Ecto neural progenitor cell (in vitro differentiated cells): ENCODE measurements at places on chromosomes 7 and 10.

DNA sequence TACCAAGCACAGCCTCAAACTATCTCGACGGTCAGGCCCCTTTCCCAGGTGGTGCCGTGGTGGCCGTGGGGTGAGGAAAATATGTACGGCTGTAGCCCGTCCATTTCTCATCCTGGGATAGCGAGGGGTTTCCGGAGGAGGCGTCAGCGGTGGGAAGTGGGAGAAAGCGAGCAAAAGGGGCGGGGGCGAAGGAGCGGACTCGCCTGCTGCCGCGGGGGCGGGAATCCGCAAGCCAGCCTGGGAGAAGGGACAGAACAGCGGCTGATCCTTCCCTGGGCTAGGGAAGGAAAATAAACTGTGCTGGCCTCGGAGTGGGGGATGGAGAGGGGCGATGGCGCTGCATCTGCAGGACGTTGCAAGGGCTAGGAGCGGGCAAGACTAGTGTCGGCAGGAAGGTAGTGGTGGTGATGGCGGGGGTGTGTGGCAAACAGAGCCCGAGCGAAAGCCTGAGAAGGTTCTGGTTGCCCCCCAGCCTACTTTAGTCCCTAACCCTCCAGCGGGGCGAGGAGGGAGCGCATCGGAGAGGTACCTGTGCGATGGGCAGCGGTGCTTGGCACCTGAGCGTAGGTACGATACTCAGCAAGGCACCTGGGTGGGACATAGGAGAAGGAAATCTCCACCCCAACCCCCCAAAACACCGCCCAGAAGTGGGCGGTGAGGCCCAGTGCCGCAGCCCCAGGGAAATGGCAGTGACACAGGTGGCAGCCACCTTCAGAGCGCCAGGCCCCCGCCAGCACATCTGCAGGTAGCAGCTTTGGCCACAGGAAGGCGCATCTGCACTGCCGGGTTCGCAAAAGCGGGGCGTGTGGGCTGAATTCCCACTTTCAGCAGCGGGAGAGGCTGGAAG, 49.9 kb upstream of the STEAP1B start:
- DNase-seq, result peak; percentile 78

DNA sequence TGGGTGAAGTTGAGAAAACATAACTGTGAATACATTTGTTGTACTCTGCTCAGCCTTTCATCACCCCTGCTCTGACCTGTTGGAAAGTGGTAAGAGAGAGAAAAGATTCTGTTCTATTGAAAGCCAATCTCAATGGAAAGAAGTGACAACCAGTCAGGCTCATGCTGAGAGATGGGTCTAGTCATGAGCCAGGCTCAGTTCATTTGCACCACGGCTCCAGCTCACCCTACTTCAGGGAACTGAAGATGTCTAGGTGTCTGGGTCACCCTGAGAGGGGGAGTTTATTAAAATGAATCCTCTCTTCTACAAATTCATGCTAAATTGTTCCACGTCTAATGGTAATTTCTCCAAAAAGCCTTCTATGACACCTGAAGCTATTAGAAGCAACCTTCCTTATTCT, 12.1 kb upstream of the FAS start:
- DNase-seq, result no peak

- no peak for DNase-seq
These were observed 183.0 kb downstream of the LRRC4 start for GRCh38 chr7:127848241-127848640.

GRCh38 chr10:102069071-102069470, 3.9 kb downstream of the HPS6 start:
- DNase-seq, result no peak

- no peak for DNase-seq
These were observed 171.9 kb upstream of the NRP1 start for GRCh38 chr10:33506391-33506790.

GRCh38 chr7:46229409-46229808, 308.3 kb upstream of the IGFBP3 start:
- no peak for DNase-seq

- no peak for DNase-seq
These were observed 55.5 kb upstream of the NCF1 start for GRCh38 chr7:74718336-74718735.

DNA sequence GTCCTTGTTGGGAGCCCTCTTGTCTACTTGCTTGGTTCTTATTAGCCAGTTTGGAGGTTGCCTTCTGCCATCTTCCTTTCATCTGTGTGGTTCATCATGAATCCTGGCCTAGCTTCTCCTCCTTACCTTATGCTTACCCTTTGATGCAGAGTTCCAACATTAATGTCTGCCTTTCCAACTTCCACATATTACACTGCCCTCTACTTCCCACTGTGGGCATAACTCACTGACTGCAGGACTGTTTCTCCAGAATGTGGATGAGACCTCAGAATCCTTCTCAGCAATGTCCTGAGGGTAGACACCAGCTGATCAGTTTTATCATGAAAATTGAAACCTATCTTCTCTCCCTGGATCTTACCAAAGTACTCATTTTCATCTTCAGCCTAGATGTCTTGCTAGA, 491.0 kb downstream of the LRMDA start:
- no peak for DNase-seq

DNA sequence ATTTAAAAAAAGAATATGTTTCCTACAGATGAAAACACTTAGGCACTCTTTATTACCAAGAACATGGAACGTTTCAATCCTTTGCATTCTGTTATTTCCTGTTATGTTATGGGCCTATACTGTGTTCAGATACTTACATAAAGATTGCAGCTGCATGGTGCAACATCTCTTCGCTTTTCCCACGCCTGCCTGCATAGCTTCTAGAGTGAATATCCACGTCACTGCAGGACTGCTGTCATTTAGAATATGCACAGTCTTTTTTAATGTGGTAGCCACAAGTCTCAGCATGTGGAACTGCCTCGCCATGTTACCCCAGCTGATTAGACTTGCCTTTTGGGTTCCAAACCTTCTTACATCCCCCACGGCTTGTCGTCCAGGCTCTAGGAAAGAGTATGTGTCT, 69.6 kb upstream of the GATA3 start:
- DNase-seq, result no peak

- peak; percentile 48 for DNase-seq
These were observed 86.5 kb downstream of the FOXL3 start for GRCh38 chr7:376306-377079.

DNA sequence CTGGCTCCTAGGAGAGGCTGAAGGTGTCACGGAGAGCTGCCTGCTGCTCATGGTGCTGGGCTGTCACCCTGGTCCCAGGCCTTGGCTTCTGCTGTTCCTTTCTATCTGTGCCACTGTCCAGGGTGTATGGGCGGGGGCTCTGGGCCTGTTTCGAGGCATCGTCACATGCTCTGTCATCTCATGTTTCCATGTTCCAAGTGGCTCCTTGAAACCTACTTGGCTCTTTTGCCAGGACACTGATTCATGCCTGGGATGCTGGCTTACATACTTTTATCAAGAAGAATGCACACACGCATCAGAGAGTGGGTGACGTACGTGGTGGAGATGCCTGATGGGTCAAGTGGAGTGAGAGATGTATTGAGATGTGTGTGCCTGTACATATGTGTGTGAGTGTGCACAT, 50.9 kb downstream of the ADCY1 start:
- DNase-seq, result no peak

GRCh38 chr7:20519645-20520044, 95.8 kb upstream of the ABCB5 start:
- DNase-seq, result no peak

DNA sequence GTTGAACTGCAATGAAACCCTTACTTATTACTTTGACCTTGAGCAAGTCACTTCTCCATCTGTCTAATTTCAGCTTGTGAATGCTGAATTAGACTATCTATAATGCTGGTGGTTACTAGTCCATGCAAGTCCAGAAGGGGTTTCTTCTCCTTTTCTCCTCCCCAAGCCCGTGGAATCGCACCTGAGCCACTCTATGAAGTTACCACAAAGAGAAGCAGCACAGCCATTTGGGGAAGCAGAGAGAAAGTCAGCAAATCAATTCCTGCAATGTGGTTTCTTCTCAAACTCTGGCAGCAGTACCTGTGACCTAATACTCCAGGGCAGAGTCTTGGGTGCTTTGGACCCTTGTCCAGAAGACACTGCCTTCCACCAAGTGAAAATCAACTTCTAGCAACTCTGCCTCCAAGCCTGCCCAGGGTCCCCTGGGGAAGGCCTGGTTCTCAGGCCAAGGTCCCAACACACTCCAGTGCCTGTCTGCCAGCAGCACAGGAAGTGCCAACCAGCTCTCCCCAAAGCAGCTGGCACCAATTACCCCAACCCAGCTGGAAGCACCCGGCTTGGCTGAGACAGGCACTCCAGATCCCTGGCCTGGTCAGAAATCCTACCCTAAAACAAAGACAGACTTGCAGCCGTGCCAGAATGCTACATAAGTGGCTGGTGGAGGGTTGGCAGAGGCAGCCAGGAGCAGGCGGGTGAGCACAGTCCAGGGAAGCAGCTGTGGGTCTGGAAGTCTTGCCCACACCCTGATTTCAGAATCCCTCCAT, 200.3 kb downstream of the LSM5 start:
- DNase-seq, result no peak

- DNase-seq, result no peak
These were observed 397.5 kb downstream of the KCNMA1 start for GRCh38 chr10:77240041-77240652.

GRCh38 chr7:129774871-129775694, 163.6 kb downstream of the NRF1 start:
- DNase-seq, result no peak

DNA sequence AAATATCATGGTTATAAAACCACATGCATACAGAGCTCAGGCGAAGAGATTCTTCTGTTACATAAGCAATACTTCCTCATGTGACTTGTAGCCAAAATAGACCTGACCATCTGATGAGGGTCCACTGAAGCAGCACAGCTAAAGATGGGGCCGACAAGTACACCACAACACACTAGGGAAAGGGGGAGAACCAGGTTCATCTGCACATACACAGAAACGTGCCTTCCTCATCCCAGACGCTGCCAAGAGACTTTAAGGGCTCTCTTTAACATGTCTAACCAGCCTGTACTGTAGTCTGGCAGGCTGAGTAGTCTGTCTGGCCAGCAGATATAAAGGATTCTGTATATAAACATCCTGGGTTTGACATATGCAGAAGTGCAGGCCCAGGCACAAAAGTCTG, 30.3 kb downstream of the ERCC6 start:
- DNase-seq, result no peak

GRCh38 chr7:36372156-36372555, 17.5 kb upstream of the ANLN start:
- no peak for DNase-seq

GRCh38 chr10:12393831-12394230, 44.5 kb downstream of the CAMK1D start:
- DNase-seq, result no peak
